ENCODE measurements at places on chromosomes 12 and 14.

GRCh38 chr12:75404231-75404630, 13.3 kb downstream of the GLIPR1L2 start:
- no peak for DNase-seq

GRCh38 chr12:54352022-54352531, 12.2 kb downstream of the GPR84 start:
- DNase-seq = no peak

GRCh38 chr14:68610251-68610793, 182.5 kb downstream of the ZFP36L1 start:
- no peak for DNase-seq

- DNase-seq = no peak
Observed at GRCh38 chr14:22976620-22977433, 5.5 kb downstream of the AJUBA start.

DNA sequence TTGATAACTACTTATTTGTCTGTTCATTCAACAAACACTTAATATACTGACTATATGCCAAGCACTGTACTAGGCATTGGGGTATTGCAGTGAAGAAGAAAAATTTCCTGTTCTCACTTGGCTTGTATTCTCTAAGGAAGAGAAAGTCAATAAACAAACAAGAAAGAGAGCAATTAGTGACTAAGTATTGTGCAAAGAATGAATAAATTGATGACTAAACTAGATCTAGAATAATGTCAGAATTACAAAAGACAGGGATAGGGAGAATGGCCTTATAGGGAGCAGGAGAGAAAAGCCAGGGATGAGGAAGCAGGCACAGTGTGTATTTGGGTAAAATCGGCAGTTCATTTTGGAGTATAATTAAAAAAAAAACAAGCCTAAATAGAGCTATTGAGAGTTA, 4.2 kb upstream of the LIN7A start:
- no peak for DNase-seq

DNA sequence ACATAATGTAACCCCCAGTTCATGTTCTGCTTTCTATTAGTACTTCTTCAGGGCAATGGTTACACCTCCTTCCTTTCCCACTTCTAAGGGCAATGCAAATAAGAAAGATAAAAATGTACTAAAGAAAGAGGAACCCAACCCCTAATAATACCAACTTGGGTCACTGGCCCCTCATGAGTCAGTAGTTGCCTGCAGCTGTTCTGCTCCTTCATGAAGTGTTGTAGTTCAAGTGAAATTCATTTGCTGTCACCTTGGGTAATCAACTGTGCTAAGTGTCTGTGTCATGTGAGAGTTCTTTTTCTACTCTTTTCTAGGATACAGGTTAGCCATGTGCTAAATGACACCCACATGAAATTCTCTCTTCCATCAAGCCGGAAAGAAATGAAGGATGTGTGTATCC, 91.8 kb downstream of the PLXNC1 start:
- DNase-seq = no peak

- DNase-seq = no peak
Observed at GRCh38 chr12:79645235-79645630, 45.5 kb downstream of the PAWR start.

GRCh38 chr14:101665478-101666078, 95.9 kb upstream of the PPP2R5C start:
- DNase-seq = no peak

DNA sequence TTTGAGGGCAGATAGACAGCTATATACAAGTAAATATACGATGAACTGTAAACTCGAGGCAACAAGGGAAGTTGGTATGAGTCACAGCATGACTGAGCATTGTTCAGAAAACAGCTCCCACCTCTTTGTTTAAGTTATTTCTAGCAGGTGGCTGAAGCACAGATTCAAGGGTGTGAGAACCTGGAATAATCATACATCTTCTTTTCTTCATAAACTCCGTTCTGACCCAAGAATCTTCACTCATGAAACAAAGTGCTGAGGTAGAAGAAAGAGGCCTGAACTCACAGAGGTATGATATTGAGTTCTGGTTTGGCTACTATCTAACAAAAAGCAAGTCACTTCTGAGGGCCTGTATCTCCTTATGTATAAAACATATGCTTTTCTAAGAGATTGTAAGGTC, 364.1 kb upstream of the KITLG start:
- no peak for DNase-seq

DNA sequence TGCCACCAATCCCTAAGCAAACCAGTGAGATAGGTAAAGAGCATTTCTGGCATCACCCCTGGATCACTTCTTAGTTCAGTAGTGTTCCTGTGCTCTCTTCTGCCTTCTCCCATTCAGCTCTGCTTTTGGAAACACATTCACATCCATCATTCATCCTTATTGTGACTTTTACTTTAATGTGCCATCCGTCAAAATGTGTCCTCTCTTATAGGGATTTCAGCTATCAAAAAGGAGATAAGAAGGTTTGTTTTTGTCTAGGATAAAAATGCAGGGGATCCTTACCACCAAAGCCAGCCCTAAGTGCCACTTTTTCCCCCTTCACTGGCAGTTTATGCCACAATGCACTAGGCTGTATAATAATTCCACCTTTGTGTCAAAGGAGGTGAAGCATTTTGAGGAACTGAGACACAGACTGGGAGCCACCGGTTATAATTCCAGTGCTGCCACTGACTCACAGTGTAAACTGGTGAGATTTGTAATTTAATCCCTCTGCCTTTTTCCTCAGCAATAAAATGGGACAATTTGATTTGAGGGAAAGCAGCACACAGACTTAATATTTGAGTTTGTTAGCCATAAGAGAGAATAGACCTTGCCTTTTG, 158.6 kb downstream of the PAX9 start:
- DNase-seq = no peak

- no peak for DNase-seq
Observed at GRCh38 chr12:6548556-6548955, 7.3 kb downstream of the IFFO1 start.

DNA sequence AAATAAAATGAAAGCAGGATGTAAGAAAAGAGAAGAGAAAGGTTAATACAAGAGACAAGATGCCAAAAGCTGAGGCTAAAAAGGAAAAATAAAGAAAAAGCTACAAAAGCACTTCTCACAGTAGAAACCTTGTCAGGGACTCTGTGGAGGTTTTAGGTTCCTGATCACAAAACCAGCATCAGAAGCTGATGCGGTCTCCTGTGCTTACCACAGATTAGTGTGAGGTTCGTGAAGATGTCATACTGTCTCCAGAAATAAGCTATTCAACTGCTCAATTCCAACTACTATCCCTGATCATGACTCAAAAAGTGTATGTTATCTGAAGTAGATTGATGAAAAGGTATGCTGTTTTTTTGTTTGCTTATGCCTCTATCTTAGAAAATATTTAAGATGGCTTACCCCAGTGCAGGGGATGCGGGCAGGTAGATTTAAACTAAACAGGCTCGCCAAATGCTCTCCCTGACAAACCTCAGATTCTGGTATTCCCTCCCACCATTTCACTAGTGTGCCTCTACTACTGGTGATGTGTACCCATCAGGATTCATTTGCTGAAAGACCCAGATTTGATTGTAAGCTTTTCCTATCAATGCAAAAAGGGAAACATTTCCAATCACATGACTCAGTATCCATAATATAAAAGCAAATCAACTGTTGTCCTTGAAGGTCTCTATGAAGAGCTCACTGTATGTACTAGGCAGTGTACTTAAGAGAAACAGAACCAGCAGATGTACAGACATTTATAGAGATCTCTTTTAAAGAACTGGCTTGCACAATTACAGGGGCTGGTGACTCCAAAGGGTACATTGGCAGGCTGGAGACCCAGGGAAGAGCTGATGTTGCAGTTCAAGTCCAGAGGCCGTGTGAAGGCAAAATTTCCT, 169.5 kb upstream of the FOXN3 start:
- peak; percentile 20 for DNase-seq
